ENCODE measurements at places on chromosomes 13 and 19.
A peak's percentile ranks its signal among the peaks of the same experiment; 100 is the strongest.

- peak; percentile 35 for DNase-seq
These were observed 65.6 kb downstream of the DHRS12 start for GRCh38 chr13:51738226-51738905.

DNA sequence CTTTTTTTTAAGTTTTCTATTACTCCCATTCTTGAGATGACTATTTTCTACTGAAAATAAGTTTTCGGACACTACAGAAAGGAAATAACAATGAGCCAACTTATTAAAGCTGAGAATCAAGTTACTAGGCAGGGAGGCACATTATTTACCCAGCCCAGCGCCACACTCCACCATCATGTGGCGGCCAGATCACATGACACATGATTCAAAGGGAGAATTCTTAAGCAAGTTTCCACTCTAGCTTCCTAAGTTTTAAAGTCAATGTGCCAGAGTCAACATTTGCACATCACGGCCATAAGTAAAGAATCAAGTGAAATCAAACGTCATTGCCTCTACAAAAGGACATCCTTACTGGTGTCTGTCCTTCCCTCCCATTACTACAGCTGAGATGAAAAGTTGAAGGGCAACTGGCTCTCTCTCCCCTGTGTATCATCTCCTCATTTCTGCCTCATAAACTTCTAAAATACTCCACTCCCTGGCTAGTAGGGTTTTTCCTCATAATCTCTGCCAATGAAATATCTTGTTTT lies 81.7 kb downstream of the KLF12 start:
- DNase-seq = peak; percentile 9

DNA sequence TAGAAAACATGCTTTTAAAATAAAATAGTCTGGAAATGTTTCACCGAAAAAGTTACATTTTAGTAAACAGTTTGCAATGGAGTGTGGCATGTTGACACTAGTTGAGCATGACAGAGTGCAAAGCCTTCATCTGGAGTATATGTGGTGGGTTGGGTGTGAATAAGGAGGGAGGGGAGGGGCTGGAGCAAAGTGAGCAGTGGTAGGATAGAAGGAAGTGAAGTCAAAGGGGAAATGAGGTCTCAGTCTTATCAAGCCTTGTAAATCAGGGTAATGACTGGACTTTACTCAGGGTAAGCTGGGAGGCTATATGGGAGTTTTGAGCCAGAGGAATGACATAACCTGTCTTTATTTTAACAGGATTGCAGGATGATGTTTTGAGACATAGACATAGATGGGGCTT lies 222.8 kb downstream of the PCDH20 start:
- no peak for DNase-seq

GRCh38 chr13:91825516-91825915 lies 427.1 kb downstream of the GPC5 start:
- no peak for DNase-seq

GRCh38 chr13:110580800-110581199 lies 19.3 kb upstream of the RAB20 start:
- DNase-seq = no peak

DNA sequence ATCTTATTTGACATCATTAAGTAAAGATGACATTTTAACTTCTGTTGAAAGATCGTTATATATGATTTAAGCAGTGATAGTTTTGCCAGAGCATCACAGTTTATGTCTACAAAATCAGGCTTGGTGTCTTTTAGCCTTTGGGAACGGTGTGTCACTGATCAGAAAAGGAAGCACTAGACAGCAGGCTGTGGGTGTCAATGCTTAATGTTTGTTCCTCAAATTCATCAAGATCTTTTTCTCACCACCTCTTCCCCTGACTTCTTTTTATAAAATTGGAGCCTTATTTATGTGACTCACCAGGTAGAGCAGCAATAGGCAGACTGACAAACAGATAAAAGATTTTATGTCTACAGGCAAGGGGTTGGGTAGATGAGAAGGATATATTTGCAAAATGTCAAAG lies 1558.5 kb downstream of the EFNB2 start:
- no peak for DNase-seq

DNA sequence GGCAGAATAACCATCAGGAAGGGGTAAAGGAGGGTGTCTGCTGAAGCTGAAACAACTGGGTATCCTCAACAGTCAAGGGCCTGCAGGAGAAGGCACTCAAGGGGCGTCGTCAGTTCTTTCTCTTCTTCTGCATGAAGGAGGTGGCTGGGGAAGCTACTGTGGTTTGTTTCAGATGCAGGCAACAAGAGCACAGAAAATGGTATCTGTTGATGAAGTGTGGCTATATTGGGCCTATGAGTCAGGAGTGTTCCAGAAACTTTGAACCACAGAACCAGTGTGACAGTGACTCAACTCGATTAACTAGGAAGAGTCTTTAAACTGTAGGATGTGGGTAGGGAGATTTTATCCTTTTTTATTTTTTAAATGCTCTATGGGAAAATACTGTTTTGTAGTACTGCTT lies 686.3 kb downstream of the FGF9 start:
- peak; percentile 11 for DNase-seq

- DNase-seq = no peak
These were observed 13.3 kb downstream of the APOC1 start for GRCh38 chr19:44927746-44928145.

DNA sequence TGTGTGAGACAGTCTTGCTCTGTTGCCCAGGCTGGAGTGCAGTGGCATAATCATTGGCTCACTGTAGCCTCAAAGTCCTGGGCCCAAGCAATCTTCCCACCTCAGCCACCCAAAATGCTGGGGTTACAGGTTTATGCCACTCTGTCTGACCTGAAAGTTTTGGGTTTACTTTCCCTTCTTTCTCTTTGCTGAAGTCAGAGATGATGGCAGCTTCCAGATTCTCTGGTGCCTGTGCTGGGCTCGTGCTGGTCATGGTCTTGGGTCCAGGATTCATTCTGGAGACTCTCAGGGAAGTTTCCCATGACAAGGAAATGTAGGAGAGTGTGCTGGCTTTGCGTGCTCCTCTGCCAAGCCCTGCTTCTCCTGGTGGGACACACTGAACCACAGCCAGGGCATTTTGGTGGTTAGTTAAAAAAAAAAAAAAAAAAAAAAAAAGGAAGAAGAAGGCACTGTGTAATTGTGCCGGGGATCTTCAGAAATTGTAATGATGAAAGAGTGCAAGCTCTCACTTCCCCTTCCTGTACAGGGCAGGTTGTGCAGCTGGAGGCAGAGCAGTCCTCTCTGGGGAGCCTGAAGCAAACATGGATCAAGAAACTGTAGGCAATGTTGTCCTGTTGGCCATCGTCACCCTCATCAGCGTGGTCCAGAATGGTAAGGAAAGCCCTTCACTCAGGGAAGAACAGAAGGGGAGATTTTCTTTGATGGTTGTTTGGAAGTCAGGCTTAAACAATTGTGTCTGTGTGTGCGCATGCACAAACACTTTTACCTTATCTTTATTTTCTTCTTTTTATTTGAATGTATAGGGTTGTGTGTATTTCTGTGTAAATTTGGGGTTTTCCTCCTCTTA lies at the start of gene ALOX5AP:
ALOX5AP (plus strand) TSS at position 519 of the 847 bp plus-strand sequence; CDS start at position 582, 63 bp downstream.
- DNase-seq = peak; percentile 57

GRCh38 chr19:6875218-6875617 lies 12.2 kb upstream of the ADGRE1 start:
- no peak for DNase-seq

- DNase-seq = no peak
These were observed 678.5 kb upstream of the PCDH20 start for GRCh38 chr13:62093984-62094780.

- DNase-seq = no peak
These were observed 2.9 kb downstream of the GPR18 start for GRCh38 chr13:99255271-99255670.

DNA sequence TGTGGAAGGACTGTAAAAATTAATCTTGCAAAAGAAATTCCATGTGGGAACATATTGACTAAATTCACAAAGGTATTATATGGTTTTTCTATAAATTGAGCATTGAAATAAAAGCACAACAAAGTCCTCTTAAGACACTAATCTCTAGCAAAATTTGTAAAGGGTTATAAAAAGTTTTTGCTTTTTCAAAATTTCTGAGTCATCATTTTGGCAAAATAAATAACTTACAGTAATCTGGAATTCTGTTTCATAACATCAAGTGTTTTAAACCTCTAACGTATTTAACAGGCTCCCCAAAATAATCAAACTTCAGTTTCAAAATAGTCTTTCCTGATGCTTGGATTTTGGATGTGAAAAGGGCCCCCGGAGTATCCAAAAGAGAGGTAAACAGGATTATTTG lies 26.0 kb downstream of the MED4 start:
- DNase-seq = no peak

DNA sequence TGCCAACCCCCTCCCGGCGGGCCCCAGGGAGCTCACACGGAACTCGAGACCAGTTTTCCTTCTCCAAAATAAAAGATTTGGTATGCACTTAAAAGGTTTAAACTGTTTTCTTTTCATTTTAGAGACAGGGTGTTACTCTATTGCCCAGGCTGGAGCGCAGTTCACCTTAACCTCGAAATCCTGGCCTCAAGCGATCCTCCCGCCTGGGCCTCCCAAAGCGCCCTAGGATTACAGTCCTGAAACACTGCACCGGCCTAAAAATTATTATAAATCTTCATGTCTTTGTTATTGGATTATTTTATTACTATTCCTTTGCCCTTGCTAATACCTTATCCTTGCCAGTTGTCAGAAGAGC lies 553 bp upstream of the SLC7A1 start:
- DNase-seq = no peak

DNA sequence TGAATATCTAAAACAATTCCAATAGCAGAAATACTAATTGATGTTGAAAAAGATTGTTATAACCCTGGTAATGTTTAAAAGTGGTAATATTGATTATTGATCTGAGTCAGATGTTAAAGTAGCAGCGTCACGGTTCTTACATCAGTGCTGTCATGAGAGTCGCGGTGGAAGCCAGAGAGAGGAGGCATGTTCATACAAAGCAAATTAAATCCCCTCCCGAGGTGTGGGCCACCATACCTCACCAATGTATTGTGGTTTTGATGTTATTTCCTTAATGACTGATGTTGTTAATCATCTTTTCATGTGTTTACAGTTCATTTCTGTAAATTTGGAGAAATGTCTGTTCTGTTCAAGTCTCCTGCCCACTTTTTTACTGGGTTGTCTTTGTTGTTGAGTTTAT lies 11.2 kb downstream of the ZNF317 start:
- DNase-seq = no peak

DNA sequence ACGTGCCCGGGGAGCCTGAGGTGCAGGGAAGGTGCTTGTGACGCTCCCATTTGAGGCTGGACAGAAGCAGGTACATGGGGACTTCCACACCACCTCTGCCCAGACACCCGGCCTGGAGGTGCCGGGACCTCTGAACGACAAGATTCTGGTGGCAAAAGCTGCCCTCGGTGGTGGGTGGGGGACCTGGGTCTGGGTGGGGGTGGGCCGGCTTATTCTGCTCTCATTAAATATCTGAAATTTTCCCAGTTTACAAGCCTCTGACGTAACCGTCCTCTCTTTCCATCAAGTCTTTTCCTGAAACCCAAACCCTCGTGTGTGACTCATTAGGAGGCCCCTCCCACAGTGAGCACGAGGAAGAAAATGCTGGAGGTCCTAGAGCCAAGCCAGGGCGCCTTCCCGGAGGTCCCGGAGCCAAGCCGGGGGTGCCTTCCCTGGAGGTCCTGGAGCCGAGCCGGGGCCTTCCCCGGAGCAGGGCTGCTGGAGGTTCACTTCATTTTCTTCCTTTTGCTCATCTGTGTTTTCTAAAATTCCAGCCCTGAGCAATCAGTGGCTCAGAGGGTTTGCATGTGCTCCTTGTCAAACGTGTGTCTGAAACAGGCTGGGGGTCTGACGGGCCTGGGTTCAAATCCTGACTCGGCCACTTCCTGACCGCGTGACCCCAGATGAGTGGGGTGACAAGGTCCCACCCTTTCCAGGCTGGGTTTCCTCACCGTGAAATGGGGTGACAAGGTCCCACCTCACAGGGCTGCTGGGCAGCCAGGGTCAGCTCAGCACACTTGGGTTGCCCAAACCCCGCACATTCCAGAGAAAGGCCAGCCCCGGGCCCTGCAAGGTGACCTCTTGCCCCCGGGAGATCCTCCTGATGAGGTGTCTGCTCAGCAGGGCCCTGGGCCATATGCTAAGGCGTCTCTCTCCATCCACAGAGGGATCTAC lies 10.0 kb downstream of the CFD start:
- DNase-seq = no peak

GRCh38 chr19:12365236-12366162 lies at the start of gene ZNF442:
Gene ZNF442, minus strand, starts transcription at chr19:12365683. Its CDS starts 2,052 bp downstream, at chr19:12363631.
- peak; percentile 71 for DNase-seq

Measured in activated CD4-positive, alpha-beta T cell treated with anti-CD3 and anti-CD28 coated beads, Interleukin-2, Interleukin-4, amounts not matched to agents 100 ng/mL and 50 ng/mL, durations not matched to agents 16 hours and 8 hours (primary cell).